Testis (tissue), 5 donors: ENCODE measurements at places on chromosomes 11 and 22. TPM values are rescaled to one million over a fixed set of nuclear protein-coding genes. Genes with fewer than 3 reads are reported as not detected.

GRCh38 chr11:15705891-15706290 lies 591.2 kb downstream of the INSC start:
- DNase-seq: no peak

The OLFML1 gene
- total RNA-seq: 3.0 TPM

DNA sequence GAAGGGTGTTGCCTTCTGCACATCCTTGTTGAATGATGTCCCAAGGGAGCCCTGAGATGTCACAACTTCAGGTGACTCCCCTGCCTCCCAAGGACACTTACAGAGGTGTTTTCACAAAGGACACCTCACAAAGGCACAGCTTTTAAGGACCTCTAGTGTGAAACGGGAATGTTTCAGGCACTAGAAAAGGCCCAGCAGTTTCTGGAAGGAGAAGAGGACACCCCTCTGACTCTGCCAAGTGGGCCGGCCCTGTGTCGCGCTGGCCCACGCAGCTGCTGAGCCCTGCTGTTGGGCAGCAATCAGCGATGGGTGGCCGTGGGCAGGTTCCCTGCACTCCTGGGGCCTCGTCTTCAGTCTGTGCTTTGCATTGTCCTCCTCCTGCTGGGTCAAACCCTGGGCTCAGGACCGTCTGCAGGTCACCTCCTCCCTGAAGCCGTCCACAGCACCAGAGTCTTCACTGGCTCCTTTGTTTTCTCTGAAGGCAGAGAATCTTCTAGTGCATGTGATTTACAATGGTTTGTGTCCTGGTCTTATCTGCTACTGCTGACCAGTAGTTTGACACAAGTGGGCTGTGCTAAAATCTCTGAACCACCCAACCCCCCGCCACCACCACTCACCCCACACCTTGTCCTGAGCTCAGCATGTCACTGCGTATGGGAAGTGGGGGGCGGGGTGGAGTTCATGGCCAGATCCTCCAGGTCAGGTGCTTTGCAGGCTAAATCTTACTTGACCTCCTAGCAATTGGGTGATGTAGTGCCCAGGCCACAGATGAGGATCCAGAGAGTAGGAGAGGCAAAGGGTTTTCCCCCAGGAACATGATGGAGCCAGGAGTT lies 3.2 kb downstream of the LINC01488 start:
- no peak for DNase-seq

DNA sequence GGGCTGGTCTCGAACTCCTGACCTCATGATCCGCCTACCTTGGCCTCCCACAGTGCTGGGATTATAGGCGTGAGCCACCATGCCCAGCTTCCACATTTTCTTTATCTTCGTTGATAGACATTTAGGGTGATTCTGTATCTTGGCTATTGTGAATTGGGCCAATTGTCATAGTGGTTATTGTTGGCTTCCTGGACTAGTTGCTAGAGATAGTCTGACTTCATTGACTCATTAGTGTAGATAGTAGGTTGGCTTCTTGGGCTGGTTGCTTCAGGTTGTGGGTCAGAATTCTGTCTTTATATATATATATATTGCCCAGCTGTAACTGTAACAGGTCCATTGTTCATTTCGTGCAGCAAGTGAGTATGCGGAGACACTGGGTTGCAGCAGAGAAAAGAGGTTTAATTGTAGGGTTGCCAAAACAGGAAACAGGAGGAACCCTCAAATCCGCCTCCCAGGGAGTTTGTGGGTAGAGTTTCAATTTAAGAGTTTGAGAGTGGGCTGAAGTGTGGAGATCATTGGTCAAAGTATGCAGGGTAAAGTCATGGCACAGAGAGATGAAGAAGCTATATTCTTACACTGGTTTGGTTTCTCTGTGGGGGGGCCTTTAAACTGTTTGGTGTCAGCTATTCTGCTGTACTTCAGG lies 22.0 kb downstream of the ATG13 start:
- no peak for DNase-seq

DNA sequence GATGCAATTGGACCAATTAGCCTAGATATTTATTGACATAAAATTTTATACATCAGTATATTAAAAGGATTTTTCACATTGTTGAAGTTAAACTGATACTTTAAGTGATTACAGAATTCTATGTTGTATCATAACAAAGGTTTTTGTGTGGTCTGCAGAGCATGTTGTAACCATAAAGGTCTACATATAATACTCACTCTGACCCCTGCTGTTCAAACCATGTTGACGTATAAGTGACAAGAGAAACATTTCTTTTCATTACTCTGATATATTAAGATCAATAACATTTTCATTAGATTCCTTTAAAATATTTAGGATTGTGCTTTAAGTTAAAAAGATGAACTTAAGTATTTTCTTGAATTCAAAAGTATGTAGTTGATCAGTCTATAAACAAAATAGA lies 63.9 kb downstream of the GAS2 start:
- no peak for DNase-seq

GRCh38 chr22:41047801-41048211 lies 44.6 kb upstream of the EP300 start:
- no peak for DNase-seq

GRCh38 chr11:10762913-10763421 lies 11.9 kb downstream of the CTR9 start:
- DNase-seq: no peak

GRCh38 chr11:86790195-86790725 lies 10.1 kb upstream of the PRSS23 start:
- no peak for DNase-seq

- no peak for DNase-seq
Measured at GRCh38 chr22:26893173-26894110, 236.1 kb downstream of the MIAT start.

The DEUP1 gene
- 22.8 TPM for total RNA-seq

The NXPE2 gene
- 0.81 TPM for total RNA-seq
